ENCODE measurements at places on chromosomes 11 and 22.

DNA sequence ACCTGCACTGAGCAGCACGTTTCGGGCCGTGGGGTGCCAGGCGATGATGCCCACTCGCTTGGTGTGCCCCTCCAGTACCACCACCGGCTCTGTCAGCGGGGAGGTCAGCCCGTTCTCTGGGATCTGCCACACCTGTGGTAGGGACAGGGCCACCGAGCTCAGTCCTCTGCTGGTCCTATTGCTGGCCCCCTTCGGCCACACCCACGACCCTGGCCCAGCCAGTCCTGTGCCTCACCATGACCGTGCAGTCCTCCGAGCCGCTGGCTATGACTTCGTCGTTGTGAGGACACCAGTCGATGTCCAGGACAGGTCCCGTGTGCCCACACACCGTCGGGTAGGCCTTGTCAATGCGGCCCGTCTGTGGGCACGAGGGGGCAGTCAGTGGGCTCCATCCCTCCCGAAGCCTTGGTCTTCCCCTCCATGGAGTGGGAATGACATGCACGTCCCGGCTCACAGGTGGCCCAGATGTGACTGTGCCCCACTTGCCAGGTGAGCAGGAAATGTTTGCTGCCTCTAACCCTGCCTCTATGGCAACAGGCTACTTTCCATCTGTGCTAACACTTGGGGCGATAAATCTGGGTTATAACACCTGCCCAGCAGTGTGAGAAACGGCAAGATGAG lies 1.4 kb downstream of the CORO1B start:
- no peak for DNase-seq

GRCh38 chr11:34938611-34939010 lies 22.2 kb downstream of the PDHX start:
- no peak for DNase-seq

GRCh38 chr11:11521306-11522002 lies 100.4 kb downstream of the GALNT18 start:
- DNase-seq, result no peak

DNA sequence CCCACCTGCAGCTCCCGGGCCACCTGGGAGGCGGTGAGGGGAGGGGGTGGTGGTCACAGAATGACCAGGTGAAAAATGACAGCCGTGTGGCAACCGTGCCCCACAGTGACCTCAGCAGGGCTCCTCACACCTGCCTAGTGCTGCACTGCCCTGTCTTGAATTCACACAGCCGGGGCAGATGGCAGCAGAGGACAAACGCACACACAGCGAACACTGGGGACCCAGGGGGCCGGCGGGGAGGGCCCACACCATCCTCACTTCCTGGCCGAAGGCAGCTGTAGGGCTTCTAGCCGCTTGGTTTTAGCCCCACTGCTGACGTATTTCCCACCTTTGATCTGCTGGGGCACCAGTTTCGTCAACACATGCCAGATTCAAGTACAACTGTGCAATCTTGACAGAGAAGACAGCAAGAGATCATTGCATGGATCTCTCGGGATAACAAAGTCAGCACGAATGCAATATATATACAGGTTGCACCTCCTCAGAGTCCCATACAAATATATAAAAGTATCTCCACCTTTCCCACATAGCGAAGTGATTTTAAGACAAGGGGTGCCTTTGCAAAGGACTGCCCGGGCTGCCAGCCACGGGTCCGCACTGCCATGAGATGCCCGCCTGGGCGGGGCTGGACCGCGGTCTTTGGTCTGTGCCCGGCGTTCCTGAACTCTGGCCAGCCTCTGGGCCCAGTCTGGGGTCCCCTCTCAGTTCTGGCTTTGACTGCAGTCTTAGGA lies 26.9 kb downstream of the TRMU start:
- no peak for DNase-seq

DNA sequence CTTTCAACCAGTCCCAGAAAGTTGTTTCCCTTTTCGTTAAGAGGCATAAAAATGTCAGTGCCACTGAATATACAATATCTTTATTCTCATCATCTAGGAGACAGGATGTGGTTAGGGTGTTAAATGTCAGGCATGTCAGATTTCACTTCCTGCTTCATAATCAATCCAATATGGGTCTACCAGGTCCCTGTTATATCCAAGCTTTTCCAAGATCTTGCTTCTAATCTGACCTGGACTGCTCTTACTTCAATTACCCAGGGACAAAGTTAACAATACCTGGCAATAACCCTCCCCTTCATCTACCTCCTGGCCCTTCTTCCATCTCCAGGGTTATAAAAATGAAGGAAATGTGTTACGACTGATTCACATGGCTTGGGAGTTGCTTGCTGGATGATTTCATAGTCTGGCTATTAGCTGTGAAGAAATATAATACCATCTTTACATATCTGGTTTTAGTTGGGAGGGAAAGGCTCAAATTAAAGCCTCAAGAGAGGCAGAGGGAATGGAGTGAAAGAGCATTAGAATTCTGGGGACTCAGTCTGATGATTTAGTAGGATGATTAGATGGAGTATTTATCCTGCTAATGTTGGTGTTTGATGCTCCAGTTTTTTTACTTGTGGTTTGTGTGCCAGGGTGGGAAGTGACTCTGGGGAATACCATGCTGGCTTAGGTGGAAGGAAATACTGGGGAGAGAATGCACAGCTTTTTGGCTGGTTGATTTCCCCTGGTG lies 534.3 kb downstream of the ETS1 start:
- DNase-seq, result no peak

DNA sequence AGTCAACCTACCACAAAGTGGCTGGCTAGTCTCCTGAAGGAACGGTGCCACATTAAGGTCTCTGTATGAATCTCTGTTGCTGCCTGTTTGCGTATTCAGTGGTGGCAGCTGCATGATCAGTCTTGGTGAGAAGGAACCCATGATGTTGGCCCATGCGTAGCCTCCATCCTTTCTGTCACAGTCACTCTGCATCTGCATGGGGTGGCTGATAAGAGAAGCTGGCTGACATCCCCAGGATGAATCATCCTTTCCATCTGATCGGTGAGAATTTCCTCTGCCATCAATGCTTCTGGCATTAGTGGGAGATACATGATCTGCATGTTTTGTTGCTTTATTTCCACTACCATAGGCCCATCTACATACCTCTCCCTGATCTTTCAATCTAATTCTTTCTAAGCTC lies 199.0 kb upstream of the NECTIN1 start:
- DNase-seq, result no peak

- no peak for DNase-seq
Observed at GRCh38 chr11:117884994-117885393, 8.5 kb upstream of the FXYD6 start.
